ENCODE measurements at places on chromosomes 12 and 14.
A peak's percentile ranks its signal among the peaks of the same experiment; 100 is the strongest.

- peak; percentile 12 for DNase-seq
Measured at GRCh38 chr12:27807063-27807703, 27.1 kb upstream of the MANSC4 start.

DNA sequence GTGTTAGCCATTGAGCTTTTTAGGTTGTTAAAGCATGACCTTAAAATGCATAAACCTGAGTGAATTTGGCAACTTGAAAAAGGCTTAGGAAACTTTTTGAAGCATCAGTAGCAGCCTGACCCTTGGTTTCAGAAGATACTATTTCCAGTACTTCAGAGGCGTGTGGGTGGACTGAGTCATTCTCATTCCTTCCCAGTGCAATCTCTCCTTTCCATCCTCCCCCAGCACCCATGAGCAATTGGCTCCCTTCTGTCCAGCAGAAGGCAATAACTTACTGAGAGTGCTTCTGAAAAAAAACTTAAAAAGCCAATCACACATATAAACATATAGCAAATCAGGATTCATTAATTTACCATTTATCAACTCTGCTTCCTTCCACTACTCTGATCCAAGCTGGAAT is 299.3 kb upstream of the STXBP6 start:
- no peak for DNase-seq

GRCh38 chr12:114238808-114239207 is 167.1 kb downstream of the TBX5 start:
- no peak for DNase-seq

- DNase-seq: no peak
Measured at GRCh38 chr12:124744659-124745464, 118.8 kb downstream of the SCARB1 start.

DNA sequence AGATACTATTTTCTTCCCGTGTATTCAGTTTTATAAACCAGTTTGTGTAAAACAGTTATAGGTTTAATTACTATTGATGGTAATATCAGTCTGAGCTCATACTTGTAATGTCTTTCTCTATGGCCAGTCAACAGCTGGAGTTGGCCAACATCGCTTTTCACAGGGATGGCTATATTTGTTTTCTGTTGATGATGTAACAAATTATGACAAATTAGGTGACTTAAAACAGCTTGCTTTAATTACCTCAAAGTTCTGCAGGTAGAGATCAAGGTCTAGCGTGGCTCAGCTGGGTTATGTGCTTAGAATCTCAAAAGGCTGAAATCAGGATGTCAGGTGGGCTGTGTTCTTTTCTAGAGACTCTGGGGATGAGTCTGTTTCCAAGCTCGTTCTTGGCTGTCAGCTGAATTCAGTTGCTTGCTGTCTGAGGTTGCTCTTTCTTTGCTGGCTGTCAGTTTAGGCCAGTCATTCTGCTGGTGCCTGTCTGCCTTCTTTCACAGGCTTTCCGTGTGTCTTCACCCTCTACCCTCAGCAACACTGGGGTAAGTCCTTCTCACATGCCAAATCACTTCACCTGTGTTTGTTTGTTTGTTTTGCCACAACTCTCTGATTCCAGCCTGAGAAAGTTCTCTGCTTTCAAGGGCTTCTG is 370.2 kb upstream of the E2F7 start:
- no peak for DNase-seq

GRCh38 chr14:21913759-21914158 is 240.1 kb upstream of the OR4E1 start:
- DNase-seq: peak; percentile 62

DNA sequence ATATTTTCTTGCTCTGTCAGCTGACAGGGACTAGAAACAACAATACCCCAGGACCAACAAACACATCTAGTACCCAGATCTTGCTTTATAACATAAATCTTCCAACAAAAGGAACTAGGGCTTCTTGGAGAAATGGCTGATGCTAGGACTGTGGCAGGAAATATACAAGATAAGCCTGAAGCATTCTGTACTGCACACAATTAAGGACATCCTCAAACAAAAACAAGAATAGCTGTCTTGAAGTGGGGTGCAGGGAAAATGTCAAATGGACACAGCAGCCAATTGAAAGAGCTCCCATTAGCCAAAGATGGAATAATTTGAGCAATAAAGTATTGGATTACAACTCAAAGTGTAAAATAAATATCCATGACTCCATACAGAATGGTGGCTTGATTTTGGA is 50.0 kb downstream of the LGMN start:
- DNase-seq: no peak

GRCh38 chr12:6262623-6263022 is 47.9 kb upstream of the PLEKHG6 start:
- DNase-seq: no peak

DNA sequence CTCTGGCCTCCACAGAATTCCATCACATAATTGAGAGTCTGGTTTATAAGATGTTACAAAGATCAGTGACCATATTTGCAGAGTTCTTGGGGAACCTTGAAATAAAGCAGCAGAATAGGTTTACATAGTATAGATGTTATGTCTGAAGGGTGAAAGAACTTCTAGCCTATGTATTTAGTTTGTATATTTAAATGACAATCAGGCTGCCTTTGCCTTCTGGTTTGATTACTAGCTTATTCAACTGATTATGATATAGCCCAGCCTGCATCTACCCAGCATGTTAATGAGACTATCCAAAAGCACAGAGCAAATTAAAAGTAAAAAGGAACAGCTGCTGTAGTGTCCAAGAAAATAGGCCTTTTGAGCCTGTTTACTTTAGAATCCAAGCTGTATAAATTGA is 85.3 kb downstream of the APAF1 start:
- DNase-seq: no peak

DNA sequence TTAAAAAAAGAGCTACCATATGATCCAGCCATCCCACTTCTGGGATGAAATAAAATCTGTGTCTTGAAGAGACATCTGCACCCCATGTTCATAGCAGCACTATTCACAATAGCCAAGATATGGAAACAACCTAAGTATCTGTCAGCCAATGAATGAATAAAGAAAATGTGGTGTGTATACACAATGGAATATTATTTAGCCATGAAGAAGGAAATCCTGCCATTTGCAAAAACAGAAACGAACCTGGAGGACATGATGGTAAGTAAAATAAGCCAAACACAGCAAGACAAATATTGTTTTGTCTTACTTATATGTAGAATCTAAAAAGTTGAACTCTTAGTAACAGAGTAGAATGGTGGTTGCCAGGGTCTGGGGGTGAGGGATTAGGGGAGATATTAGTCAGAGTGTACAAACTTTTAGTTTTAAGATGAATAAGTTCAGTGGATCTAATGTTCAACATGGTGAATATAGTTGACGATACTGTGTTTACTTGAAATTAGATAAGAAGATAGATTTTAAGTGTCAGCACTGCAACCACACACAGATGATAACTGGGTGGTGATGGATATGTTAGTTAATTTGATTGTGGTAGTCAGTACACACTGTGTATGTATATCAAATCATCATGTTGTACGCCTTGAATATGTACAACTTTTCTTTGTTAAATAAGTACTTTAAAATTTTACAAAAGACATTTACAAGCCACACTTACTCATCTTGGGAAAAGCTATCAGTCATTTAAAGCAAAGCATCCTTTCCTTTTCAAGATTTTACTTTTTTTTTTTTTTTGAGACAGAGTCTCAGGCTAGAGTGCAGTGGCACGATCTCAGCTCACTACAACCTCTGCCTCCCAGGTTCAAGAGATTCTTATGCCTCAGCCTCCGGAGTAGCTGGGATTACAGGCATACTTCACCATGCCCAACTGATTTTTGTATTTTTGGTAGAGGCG is 89.9 kb downstream of the BICD1 start:
- no peak for DNase-seq

DNA sequence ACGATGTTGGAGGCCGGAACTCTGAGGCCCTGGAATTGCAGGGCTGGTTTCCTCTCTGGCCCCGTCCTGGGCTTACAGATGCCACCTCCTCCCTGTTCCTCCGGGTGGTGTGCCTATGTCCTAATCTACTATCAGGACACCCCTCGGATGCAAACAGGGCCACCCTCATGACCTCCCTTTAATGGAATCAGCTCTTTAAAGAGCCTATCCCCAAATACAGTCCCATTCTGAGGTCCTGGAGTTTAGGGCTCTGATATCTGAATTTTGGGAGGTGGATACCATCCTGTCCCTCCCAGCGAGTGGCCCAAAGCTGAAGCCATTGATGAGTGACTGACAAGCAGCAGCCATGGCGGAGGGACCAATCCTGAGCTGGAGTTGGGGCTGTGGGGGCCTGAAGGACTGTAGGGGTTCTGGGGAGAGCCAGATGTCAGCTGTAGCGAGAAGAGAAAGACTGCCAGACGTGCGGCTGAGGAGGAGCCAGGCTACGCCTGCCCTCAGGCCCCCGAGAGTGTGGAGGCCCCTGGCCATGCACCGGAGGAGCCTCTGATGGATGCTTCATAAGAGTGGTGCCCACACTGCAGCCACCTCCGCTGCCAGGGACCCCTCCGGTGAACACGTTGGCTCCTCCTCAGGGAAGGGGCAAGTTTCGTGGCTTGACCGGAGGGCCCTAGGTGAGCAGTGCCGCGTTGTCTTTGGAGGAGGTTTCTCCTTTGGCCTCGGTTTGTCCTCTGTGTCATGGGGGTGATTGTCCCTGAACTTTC is 100.2 kb downstream of the KIF26A start:
- DNase-seq: no peak

GRCh38 chr12:68221497-68221896 is 4.1 kb downstream of the IL26 start:
- DNase-seq: no peak

DNA sequence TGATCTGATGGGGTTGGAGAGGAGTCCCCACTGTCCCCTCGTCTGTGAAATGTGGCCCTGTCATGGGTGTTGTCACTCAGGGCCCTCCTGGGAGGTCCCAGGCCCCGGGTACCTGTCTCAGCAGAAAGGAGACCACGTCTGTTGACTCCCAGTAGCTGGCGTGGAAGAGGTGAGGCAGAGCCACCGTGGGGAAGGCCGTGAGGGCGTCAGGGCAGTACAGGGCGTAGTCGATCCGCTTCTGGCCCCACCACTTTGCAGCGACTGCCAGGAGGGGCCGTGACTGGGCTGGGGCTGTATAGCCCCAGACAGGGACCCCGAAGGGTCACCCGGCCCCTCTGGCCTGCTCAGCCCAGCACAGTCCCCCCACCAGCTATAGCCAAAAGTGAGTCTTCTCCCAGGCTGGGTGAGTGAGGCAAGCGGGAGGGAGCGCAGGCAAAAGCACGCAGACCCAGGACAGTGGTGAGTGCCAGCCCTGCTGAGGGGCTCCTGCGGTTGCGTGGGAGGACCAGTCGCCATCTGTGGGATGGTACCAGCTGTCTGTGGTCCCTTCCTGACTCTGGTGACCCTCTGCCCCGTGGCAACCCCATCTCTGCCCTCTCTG is 8.2 kb downstream of the ARL6IP4 start:
- no peak for DNase-seq

DNA sequence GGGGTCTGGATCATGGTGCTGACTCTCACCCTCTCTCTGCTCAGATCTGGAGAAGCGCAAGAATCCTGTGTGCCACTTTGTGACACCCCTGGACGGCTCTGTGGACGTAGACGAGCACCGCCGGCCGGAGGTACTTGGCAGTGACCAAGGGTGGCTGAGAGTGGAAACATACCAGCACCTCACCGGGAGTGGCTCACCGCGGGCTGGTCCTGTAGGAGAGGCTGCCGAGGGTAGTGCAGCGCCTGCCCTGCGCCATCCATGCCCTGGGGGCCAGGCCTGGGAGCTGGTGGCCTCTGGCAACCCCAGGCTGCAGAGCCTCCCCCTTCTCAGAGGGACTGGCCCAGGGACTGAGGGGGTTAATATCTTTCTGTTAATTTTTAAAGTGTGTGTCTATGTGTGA is 46.2 kb downstream of the IL31 start:
- no peak for DNase-seq

Measured in activated CD4-positive, alpha-beta T cell treated with anti-CD3 and anti-CD28 coated beads, Interleukin-2, amount 50 U/mL, for 1 hour (primary cell).